Stimulated activated CD4-positive, alpha-beta T cell treated with anti-CD3 and anti-CD28 coated beads, Interleukin-15, amount 100 ng/mL, for 1 hour (primary cell): ENCODE measurements at places on chromosomes 1 and 21.

GRCh38 chr1:9027307-9027706 lies 1.1 kb upstream of the SLC2A7 start:
- no peak for DNase-seq

DNA sequence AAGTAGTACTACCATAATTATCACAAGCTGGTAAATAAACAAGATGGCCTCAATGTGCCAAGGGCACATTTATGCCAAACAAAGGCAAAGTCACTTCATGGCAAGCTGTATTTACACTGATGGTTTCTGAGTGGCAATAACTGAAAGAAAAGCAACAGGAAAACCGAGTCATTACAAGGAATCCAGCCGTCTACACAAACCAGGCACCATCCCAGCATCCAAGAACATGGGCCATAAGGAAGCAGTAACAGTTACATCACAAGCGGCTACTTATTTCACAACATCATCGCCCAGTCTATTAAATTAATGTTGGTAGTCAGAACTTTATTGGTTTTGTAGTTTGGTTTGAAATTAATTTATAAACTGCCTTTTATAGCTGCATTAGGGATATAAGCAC lies 214.2 kb downstream of the RERE start:
- no peak for DNase-seq

GRCh38 chr1:109060707-109061106 lies 15.1 kb downstream of the TAF13 start:
- DNase-seq: no peak

- no peak for DNase-seq
Measured at GRCh38 chr1:212060632-212061472, 25.3 kb downstream of the DTL start.

DNA sequence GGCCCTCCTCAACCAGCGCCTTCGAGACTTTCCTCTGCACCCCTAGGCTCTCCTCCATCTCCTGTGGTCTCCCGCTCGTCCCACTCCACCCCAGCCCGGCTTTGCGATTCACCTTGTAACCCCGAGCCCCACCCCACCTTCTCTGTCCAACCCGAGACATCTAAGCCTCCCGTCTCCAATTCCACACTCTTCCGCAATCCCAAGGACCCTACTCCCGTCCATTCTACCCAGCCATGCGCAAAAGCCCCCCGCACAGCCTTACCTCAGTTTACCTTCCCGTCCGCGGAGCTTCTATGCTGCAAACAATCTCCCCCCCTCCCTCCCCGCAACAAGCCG lies 174 bp downstream of the SH3BP5L start:
- no peak for DNase-seq

DNA sequence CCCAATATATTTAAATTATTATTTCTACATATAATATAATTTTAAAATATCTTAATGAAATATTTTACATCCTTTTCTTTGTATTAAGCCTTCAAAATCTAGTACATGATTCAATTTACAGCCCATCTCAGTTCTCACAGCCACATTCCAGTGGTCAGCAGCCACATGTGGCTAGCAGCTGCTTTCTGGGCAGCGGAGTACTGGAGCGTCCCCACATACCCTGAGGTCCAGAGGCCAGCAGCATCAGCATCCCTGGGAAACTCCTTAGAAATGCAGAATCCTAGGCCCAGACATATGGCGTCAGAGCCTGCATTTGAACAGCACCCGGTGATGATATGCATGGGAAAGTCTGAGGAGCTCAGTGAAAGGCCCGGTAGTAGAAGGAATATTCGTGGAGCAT lies 8.6 kb upstream of the LHX4 start:
- no peak for DNase-seq

DNA sequence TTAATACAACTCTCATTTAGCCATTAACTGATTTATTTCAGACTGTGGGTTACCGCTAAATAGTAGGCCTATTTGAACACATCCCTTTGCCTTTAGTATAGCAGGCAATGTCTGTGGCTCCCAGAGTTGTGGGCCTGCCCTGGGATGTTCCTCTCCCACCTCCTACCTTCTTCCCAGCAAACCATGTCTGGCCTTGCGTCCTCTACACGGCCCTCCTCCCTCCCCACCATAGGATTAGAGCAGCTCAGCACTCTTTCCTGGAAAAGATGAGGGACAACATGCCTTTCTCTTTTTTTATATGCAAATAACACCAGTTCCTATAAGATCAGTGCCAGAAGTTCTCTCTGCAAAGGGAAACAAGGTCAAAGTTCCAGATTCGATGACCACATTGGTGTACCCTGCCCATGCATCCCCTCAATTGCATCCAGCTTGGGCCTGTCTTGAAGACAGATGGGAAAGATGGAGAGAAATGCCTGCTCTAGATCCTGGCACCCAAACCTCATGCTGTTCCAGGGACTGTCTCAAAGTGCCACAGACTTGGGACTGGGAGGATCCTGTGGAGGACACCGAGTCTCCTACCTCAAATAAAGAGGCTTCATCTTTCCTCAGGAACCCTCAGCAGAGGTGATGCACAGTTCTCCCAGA lies 57.2 kb downstream of the CD46 start:
- DNase-seq: no peak

GRCh38 chr1:54671985-54672608 lies 30.5 kb downstream of the MROH7 start:
- peak; percentile 26 for DNase-seq

GRCh38 chr1:160092366-160093068 lies 5.9 kb downstream of the IGSF8 start:
- DNase-seq: no peak

DNA sequence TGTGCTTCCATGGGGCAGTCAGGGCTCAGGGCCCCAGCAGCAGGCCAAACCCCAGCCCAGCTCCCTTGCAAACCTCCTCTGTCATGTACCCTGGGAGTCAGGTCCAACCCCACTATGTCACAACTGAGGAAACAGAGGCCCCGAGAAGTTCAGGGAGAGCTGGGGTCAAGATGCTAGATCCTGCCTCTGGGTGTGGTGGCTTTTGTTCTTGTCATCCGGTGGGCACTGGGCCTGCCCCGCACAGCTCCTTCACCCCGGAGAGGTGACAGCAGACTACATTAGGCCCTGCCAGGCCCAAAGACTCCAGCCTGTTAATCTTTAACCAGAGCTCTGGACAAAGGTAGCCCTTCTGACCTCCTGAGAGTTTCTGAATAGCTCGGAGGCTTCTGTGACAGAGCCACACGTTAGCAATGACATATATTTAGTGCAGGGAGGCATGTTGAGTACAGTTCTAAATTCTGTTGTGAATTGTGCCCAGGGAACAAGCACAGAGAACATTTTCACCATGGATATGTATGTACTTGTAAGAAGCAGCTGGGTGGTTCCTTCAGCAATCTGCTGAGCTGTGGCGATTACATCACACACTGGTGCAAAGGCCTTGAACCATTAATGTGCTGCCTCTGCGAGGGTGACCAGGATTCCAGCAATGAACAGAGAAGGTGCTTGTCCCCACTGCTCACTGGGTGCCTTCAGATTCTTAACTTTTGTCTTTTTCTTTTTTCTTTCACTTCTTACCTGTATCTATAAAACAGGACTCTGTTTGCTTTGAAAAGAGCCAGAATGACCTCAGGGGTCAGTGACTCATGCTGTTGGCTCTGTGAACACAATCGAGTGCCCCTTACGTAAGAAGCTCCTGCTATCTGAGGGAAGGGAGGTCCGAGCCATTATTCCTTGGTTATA lies 102.8 kb downstream of the RHOU start:
- DNase-seq: no peak

DNA sequence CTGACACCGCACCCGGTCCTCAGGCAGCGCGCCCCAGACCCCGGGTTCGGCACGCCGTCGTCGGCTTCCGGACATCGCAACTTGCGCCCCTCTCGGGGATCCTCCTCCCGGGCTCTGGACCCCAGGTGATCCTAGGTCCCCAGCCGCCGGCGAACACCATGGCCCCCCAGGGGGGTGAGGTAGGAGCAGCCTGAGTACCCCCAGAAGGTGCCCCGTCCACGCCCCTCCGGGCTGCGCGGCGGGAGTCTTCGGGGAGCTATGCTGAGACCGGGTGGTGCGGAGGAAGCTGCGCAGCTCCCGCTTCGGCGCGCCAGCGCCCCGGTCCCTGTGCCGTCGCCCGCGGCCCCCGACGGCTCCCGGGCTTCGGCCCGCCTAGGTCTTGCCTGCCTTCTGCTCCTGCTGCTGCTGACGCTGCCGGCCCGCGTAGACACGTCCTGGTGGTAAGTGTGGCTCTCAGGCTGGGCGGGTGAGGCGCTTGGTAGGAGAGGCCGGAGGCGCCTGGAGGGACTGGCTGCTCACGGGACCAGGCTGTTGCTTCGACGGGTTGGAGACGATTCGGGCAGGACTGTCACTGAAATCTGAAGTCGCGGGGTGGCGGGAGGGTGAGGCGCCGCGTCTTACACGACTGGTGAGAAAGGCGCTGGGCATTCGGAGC lies 367 bp downstream of the WNT2B start:
- no peak for DNase-seq

DNA sequence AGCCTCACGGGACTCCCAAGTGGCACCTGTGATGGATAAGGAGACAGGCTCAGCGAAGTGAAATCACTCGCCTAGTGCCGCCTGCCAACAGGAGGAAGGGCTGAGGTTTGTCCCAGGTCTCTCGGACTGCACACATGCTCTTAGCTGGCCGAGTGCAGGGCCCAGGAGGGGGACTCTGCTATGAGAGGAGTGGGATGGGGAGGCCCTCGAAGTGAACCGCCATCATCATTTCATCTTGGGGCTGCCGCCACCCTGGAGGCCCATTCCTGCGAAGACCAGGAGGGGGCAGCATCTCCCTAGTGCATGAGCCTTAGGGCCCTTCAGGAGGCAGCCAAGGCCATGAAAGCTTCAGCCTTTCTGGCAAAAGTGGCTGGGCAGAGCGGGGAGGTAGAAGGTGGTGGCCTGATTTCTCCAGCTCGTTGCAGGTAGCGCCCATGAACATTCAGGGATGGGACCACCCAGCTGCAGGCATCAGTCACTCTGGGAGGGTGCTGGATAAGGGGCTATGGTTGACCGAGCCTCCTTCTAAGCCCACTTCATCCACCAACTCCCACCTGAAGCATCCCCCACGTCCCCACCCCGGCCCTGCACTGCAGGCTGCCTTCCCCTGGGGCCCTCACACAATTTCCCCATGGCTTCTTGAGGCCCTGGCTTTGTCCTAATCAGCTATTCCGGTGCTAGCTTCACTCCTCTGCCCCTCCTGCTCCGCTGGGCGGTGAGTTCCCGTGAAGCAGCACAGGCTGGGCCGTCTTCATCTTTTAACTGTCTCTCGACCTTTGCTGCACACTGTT lies 17.2 kb upstream of the RASSF5 start:
- peak; percentile 69 for DNase-seq

DNA sequence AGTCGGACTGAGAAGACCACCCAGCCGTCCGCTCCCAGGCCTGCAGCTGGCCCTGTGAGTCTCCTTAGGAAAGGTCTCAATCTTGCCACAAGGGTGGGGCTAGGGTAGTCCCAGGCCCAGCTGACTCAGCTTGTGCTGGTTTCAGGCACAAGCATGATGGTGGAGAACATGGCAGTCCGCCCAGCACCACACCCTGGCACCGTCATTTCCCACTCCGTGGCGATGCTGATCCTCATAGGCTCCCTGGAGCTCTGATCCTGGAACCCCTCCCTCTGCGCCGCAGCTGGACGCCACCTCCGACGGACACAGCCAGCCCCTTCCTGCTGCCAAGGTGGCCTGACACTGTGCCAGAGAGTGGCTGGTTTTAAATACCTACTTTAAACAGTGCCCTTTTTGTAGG lies 10.7 kb downstream of the TMEM81 start:
- DNase-seq: no peak

- no peak for DNase-seq
Measured at GRCh38 chr1:228062085-228062791, 20.3 kb upstream of the ARF1 start.

GRCh38 chr21:32083197-32083596 lies 195.7 kb downstream of the MIS18A start:
- no peak for DNase-seq

- no peak for DNase-seq
Measured at GRCh38 chr1:15189692-15190370, 36.3 kb downstream of the TMEM51 start.

GRCh38 chr1:200121421-200121820 lies 93.9 kb downstream of the NR5A2 start:
- no peak for DNase-seq

DNA sequence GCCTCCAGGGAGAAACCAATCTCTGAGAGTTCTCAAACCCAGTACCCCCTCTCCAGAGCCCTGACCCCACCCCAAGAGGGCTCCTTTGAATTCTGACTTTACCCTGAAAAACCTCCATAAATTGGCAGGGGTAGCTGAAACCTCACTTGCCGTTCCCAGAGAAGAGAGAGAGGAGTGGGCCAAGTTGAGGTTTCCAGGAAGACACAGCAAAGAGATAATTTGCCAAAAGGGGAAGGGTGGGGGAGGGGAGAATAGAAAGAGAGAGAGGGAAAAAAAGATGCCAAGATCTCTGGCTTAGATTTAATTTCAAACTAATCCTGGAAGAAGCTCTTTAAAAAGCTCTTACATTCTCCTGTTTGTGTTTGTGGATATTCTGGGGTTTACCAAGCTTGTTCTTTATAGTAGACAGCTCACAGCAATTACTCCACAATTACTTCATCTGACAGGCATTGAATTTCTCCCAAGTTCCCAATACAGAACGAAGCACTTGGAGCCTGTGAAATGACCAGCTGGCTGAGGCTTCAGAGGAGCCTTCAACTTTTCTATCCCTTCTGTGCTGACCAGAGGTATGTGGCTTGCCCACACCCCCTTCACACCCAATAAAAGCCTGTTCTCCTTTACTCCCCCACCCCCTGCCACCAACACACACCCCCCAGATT lies 1.1 kb upstream of the GRHL3 start:
- no peak for DNase-seq

DNA sequence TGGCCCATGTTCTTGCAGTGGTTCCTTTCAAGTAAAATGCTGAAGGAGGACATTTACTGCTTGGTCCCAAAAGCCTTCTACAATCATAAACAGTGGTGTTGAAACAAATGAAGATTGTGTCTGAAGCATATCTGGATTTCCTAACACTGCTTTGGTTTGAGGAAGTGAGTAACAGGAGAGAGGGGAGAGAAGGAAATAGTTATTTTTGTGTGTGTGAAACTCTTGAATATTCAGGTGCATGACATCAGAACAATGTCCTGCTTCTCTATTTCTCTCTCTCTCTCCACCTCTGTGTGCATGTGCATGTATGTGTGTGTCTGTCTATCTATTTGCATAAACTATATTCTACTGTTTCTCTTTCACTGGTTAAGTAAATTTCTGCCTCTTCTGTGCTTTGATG lies 61.4 kb upstream of the TNFSF18 start:
- no peak for DNase-seq
